ENCODE measurements at places on chromosomes 12 and 14. TPM values are rescaled to one million over a fixed set of nuclear protein-coding genes. Genes with fewer than 3 reads are reported as not detected.

The PLEKHD1 gene
- total RNA-seq, result not detected

The FGF6 gene
- not detected for total RNA-seq

The PLEKHA5 gene
- total RNA-seq, result 12.2 TPM

The ENDOU gene
- under 0.01 TPM for total RNA-seq

The ALKBH2 gene
- 14.9 TPM for total RNA-seq

The MIP gene
- total RNA-seq, result not detected

The ACSS3 gene
- total RNA-seq, result 1.4 TPM

The NGB gene
- total RNA-seq, result not detected

The SPIC gene
- not detected for total RNA-seq

The ALDH1L2 gene
- 22.8 TPM for total RNA-seq

The REC8 gene
- 0.36 TPM for total RNA-seq

The ARMH4 gene
- total RNA-seq, result 4.4 TPM

The GNB3 gene
- total RNA-seq, result 0.72 TPM

The CAPZA3 gene
- not detected for total RNA-seq

The PRKAG1 gene
- total RNA-seq, result 106 TPM

The PIWIL1 gene
- not detected for total RNA-seq

The FAM186B gene
- total RNA-seq, result 0.28 TPM

The AKAP6 gene
- 1.7 TPM for total RNA-seq

The SYCP3 gene
- not detected for total RNA-seq

The HNF1A gene
- not detected for total RNA-seq

The PPFIBP1 gene
- total RNA-seq, result 78.6 TPM

The REM2 gene
- total RNA-seq, result under 0.01 TPM

The RAD51AP1 gene
- 15.3 TPM for total RNA-seq

The SUPT16H gene
- total RNA-seq, result 134 TPM

The GXYLT1 gene
- 18.1 TPM for total RNA-seq

The PHLDA1 gene
- 47.8 TPM for total RNA-seq

The AGAP2 gene
- total RNA-seq, result 0.28 TPM

The CLEC4D gene
- not detected for total RNA-seq

The IL23A gene
- total RNA-seq, result not detected

The DUSP16 gene
- 10.6 TPM for total RNA-seq

The DDX54 gene
- 24.4 TPM for total RNA-seq

The GALNT8 gene
- total RNA-seq, result not detected

The GUCY2C gene
- not detected for total RNA-seq

The KRT80 gene
- 0.56 TPM for total RNA-seq

The TAS2R19 gene
- 8.1 TPM for total RNA-seq

The GPR84 gene
- total RNA-seq, result not detected

The ASIC1 gene
- 1.6 TPM for total RNA-seq

The RNASE3 gene
- total RNA-seq, result not detected

The ADAMTS20 gene
- total RNA-seq, result not detected

The MFAP5 gene
- 0.90 TPM for total RNA-seq
